ENCODE measurements at places on chromosomes 1 and 21.
A peak's percentile ranks its signal among the peaks of the same experiment; 100 is the strongest.

- peaks cover 26% of the 10 kb centered on the region for H3K27me3 ChIP-seq
- H3K27ac ChIP-seq, result peak overlapping the region; percentile 60
- H3K36me3 ChIP-seq, result no peaks in the 10 kb centered on the region
- H3K4me3 ChIP-seq, result no peak overlapping the region
These were observed 21.6 kb upstream of the KCNA2 start for GRCh38 chr1:110627764-110628163.

DNA sequence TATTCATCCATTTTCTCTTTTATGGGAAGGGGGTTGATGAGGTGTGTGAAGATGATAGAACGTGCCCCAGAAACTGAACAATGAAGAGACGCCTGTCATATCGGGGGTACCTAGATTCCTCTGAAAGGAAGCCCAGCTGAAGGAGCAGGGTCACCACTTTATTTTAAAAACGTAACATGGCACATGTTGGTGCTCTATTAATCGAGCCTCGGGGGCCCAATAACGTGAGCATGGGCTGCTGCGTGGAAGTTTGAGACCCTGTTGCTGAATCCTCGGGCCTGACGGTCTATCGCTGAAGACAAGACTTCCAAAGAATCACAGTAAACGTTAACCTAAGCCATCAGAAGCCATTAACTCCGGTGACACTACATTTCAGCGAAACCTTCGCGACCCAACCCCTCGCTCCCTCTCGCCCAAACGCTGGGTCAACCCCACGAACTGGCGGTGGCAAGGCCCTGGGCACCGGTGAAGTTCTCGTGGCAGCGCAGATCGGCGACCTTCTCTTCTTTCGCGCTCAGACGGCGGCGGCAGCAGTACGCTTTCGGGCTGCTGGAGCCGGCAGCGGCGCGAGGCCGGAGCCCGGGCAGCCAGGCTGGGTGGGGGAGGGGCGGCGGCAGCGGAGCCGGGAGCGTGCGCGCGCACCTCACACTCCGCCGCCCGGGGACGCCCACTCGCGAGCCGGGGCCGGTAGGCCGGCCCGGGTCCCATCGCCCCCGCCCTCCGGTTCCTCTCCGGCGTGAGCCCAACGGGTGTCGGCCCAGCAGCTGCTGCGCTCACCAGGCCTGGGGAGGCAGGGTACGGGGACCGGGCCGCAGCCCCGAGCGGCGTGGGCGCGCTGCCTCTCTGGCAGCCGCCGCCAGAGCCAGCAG lies 838 bp upstream of the MAN1A2 start:
- peak overlapping the region; percentile 88 for H3K4me3 ChIP-seq
- peaks cover 55% of the 10 kb centered on the region for H3K4me1 ChIP-seq
- H3K27ac ChIP-seq, result peak overlapping the region; percentile 98
- H3K27me3 ChIP-seq, result no peaks in the 10 kb centered on the region
- DNase-seq, result peak; percentile 91

DNA sequence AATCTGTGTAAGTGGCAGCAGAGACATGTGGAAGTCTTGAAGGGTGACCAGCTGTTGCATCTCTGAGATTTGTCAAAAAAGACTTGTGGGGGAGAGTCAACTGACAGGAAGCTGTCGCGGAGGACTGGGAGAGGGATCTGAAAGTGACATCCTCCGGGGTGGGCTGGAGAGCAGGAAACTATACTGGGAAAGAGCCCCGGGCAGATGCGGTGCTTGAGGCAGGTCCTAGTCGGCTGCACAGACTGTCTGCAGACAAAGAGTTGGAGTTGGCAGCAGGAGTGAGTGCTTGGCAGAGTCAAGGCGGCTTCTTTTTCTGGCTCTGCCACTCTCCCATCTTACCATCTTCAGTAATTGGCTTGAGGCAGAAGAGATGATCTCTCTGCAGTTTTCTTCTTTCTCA lies 294.0 kb upstream of the C1orf87 start:
- H3K4me3 ChIP-seq, result no peak overlapping the region
- no peaks in the 10 kb centered on the region for H3K36me3 ChIP-seq
- DNase-seq, result no peak
- H3K27me3 ChIP-seq, result peaks cover 5% of the 10 kb centered on the region

DNA sequence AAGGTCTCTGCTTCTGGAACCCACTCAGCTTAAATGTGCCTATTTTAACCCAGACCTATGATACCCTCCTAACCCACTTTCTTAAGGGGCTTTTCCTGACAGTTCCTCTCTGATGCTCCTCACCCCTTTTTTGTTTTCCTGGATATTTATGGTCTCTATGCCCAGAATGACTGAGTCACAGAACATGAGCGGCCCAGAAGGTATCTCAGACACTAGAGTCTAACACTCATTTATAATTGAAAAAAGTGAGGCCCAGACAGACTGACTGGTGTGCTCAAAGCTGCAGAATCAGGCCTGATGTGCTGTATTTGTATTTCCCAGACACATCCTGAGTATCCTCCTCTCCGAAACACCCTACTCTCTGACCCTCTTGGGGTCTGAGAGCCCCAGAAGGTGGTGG lies 44.0 kb downstream of the LRRC71 start:
- H3K27me3 ChIP-seq, result no peaks in the 10 kb centered on the region
- H3K4me1 ChIP-seq, result no peaks in the 10 kb centered on the region
- no peak overlapping the region for H3K4me3 ChIP-seq
- H3K36me3 ChIP-seq, result peaks cover 96% of the 10 kb centered on the region
- no peak for DNase-seq

DNA sequence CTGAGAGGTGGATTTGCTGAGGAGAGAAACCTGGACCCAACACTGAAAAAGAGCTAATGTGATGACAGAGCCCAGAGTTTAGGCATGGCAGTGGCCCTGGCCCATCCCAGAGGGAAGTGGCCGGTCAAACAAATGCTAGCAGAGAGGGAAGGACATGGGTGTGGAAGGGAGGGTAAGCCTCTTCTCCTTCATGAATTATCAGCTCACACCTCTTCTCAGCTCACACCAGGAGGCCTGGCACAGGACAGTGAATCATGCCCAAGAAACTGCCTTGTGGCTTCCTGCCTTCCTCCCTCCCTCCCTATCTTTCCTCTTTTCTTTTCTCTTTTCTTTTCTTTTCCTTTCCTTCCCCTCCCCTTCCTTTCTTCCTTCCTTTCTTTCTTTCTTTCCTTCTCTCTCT lies 1.3 kb upstream of the SPRR3 start:
- no peaks in the 10 kb centered on the region for H3K36me3 ChIP-seq
- no peak overlapping the region for H3K4me3 ChIP-seq
- no peaks in the 10 kb centered on the region for H3K4me1 ChIP-seq
- H3K27me3 ChIP-seq, result no peaks in the 10 kb centered on the region

- peaks cover 30% of the 10 kb centered on the region for H3K4me1 ChIP-seq
- no peak overlapping the region for H3K4me3 ChIP-seq
- H3K27me3 ChIP-seq, result no peaks in the 10 kb centered on the region
- DNase-seq, result no peak
- H3K36me3 ChIP-seq, result no peaks in the 10 kb centered on the region
These were observed 37.0 kb downstream of the SLC9A1 start for GRCh38 chr1:27117733-27118439.

DNA sequence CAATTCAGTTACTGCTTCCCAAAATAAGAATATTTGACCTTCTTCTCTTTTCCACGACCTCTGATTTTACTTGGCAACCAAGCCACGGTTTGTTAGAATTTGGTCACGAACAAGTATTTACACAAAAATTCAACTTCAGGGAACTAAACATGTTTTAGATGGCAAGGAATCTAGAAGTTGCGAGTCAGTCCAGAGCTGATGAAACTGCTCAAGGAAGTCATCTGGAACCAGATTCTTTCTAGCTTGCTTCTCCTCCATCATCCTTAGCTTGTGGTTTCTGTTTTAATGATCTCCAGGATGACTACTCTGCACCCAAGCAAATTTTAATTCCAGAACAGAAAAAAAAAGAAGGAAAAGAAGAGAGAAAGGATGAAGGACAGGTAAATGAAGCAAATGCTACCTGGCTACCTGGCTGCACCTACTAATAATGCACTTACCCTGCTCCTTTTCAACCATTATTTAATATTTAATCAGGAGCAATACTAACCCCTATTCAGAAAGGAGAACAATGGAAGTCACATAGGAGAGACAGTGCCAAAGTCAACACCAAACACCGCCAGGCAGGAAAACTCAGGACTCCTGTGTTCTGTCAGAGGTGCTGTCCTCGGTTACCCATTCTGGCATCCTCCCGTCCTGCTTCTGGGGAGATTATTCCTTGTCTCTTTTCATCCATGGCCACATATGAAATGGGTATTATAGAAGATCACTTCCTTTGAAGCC lies 54.2 kb upstream of the RGS7 start:
- no peak overlapping the region for H3K27ac ChIP-seq
- no peaks in the 10 kb centered on the region for H3K27me3 ChIP-seq
- no peaks in the 10 kb centered on the region for H3K4me1 ChIP-seq
- no peaks in the 10 kb centered on the region for H3K36me3 ChIP-seq
